Common myeloid progenitor, CD34-positive (primary cell): ENCODE measurements at places on chromosomes 12 and 14.

- no peak for DNase-seq
- no peak overlapping the region for H3K4me3 ChIP-seq
- no peaks in the 10 kb centered on the region for H3K36me3 ChIP-seq
- no peak overlapping the region for H3K27ac ChIP-seq
These were observed 225.4 kb downstream of the BTG1 start for GRCh38 chr12:91920276-91920675.

- no peak overlapping the region for H3K27ac ChIP-seq
- no peaks in the 10 kb centered on the region for H3K36me3 ChIP-seq
- no peak overlapping the region for H3K4me3 ChIP-seq
- no peak for DNase-seq
- no peaks in the 10 kb centered on the region for H3K4me1 ChIP-seq
These were observed 403.8 kb upstream of the PDE3A start for GRCh38 chr12:19964549-19964948.

GRCh38 chr14:35669782-35670181 is 135.8 kb downstream of the INSM2 start:
- no peak overlapping the region for H3K4me3 ChIP-seq
- H3K27me3 ChIP-seq, result no peaks in the 10 kb centered on the region
- H3K27ac ChIP-seq, result no peak overlapping the region
- DNase-seq, result no peak
- no peaks in the 10 kb centered on the region for H3K4me1 ChIP-seq

- peak; percentile 42 for DNase-seq
- H3K27ac ChIP-seq, result peak overlapping the region; percentile 68
- no peak overlapping the region for H3K4me3 ChIP-seq
- H3K4me1 ChIP-seq, result peaks cover 3% of the 10 kb centered on the region
These were observed 5.7 kb upstream of the VTI1B start for GRCh38 chr14:67680121-67680602.

DNA sequence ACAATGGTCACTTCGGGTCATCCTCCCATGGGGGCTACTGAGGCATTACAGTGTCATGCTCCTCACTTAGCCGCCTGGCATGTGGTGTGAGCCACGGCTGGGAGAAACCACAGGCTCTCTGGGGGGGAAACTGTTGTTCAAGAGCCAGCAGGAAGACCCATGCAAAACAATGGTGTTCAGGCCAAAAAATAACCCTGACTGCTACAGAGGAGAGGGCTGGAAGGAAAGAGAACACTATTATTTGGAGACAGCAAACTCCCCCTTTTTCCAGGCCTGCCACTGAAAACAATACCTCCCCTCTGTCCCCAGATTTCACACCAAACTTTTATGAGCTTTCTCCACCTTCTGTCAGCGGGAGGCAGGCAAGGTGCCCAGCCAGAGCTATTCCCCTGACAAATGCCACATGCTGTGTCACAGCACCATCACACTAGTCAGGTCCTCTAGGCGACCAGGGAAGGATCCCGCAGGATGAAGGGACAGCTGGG is 83.7 kb downstream of the CHGA start:
- no peak for DNase-seq
- no peak overlapping the region for H3K27ac ChIP-seq
- peaks cover 12% of the 10 kb centered on the region for H3K4me1 ChIP-seq
- H3K4me3 ChIP-seq, result no peak overlapping the region

DNA sequence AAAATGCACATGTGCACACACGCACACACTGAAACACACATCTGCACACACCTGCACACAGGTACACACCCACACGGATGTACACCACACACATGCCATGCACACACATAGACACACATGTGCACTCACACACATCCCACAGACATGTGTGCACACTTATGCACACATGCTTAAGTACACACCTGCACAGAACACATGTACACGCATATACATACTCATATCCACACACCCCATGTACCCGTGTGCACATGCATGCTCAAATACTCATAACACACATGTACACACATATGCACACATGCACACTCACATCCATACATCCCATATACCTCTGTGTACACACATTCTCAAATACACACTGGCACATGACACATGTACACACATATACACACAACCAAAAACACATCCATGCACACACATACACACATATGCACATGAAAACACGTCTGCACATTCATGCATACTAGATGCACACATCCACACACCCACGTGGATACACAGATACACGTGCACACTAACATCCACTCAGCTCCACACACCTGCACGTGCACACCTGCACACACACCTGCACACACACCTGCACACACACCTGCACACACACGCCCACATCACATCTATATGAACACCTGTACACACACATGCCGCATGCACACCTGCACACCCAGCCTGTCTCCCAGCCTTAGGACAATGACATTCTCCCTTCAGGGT is 336.7 kb downstream of the ADGRD1 start:
- H3K27ac ChIP-seq, result no peak overlapping the region
- DNase-seq, result no peak
- no peaks in the 10 kb centered on the region for H3K36me3 ChIP-seq
- H3K4me3 ChIP-seq, result no peak overlapping the region

- peaks cover 14% of the 10 kb centered on the region for H3K36me3 ChIP-seq
- H3K4me3 ChIP-seq, result no peak overlapping the region
- no peaks in the 10 kb centered on the region for H3K27me3 ChIP-seq
These were observed 55.3 kb downstream of the LRCOL1 start for GRCh38 chr12:132554845-132555630.

DNA sequence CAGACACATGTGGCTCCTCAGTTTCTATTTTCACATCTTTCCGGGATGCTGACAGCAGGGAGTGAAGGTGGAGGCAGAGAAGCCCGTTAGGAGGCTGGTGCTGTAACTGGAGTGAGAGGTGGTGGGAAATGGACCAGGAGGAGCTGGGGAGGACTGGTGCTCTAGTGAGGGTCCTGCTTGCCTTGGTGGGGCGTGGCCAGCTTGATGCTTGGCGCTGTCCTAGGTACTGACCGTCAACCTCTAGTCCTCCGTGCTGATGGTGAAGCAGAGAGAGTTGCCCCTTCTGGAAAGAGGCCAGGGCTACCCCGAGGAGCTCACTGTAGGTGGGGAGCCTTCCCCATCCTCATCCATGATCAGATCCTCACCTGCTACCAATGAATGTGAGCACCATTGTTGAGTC is 1.4 kb downstream of the TRMT61A start:
- H3K27ac ChIP-seq, result no peak overlapping the region
- H3K27me3 ChIP-seq, result no peaks in the 10 kb centered on the region
- no peaks in the 10 kb centered on the region for H3K36me3 ChIP-seq
- no peaks in the 10 kb centered on the region for H3K4me1 ChIP-seq
- DNase-seq, result peak; percentile 40
- H3K4me3 ChIP-seq, result no peak overlapping the region

- DNase-seq, result no peak
- peaks cover under 1% of the 10 kb centered on the region for H3K4me1 ChIP-seq
- no peaks in the 10 kb centered on the region for H3K27me3 ChIP-seq
- peaks cover 17% of the 10 kb centered on the region for H3K36me3 ChIP-seq
- H3K27ac ChIP-seq, result no peak overlapping the region
These were observed 15.6 kb upstream of the MCRS1 start for GRCh38 chr12:49583366-49584094.

DNA sequence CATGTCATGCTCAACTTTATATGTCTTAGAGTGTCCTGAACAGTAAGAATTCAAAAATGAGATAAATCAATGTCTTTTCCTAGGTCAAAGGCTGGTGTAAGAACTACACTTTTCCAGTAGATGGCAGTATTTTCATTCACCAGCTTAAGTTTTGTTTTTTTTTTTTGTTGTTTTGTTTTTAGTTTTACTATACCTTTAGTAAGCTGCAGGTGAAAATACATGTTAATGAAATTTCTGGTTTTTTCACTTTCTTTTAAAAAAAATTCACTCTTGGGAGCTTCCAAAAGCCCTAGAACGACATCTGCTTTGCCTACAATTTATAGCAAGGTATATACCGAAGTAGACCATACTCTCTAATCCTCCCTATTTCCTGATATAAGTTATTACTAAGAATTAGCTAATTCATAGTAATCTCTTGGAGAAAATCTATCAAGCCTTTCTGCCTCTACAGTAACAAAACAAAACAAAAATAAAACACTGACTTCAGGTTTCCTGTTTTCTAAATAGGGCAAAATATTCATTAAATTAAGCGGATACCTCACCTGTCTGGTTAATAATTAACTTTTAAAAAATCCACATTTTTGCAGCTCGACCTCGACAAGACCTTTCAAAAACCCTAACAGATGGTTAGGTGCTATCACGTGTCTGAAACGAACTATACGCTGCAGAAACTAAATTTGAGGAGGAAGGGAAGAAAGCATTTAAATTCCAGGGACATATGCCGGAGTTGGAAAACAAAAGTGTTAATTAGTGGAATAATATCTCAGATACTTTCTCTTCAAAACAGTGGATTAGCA is 2.7 kb upstream of the SAMD4A start:
- H3K36me3 ChIP-seq, result no peaks in the 10 kb centered on the region
- H3K4me1 ChIP-seq, result peaks cover 37% of the 10 kb centered on the region
- H3K27me3 ChIP-seq, result peaks cover 13% of the 10 kb centered on the region
- peak overlapping the region; percentile 81 for H3K4me3 ChIP-seq
- peak; percentile 69 for DNase-seq

- peaks cover under 1% of the 10 kb centered on the region for H3K27me3 ChIP-seq
- DNase-seq, result no peak
- H3K4me3 ChIP-seq, result no peak overlapping the region
These were observed 8.7 kb downstream of the BEGAIN start for GRCh38 chr14:100578552-100578951.

DNA sequence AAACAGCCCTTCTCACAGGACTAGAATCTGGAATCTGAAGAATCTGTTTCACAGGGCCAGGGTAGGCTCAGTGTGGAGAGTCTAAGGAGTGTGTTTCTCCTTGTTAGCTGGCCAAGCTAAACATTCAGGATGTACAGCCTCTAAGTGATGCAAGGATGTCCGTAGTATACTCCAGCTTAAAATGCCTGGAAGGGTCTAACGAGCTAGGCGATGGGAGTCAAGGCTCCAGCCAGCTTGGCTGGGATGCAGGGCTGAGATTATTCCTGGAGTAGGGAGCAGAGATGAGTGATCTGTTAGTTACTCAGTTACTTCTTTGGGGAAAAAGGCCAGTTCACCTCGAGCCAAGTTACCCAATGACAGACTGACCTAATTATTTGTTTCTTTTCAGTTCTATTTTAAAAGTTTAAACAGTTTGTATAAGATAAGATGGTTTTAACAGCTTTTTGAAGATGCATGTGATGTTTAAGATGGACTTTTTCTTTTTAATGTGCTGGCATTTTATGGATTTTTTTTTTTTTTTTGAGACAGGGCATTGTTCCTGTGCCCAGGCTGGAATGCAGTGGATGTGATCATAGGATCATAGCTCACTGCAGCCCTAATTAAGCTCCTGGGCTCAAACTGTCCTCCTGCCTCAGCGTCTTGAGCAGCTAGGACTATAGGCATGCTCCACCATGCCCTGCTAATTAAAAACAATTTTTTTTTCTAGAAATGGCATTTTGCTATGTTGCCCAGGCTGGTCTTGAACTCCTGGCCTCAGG is 41.1 kb downstream of the SYNE2 start:
- H3K27ac ChIP-seq, result no peak overlapping the region
- no peak for DNase-seq

- peaks cover 5% of the 10 kb centered on the region for H3K27me3 ChIP-seq
- no peak overlapping the region for H3K4me3 ChIP-seq
- no peaks in the 10 kb centered on the region for H3K36me3 ChIP-seq
- peak; percentile 5 for DNase-seq
- no peak overlapping the region for H3K27ac ChIP-seq
These were observed 266.3 kb downstream of the AACS start for GRCh38 chr12:125331342-125332052.

GRCh38 chr12:122722387-122722786 is 5.8 kb upstream of the HCAR3 start:
- no peak overlapping the region for H3K4me3 ChIP-seq
- H3K27ac ChIP-seq, result no peak overlapping the region
- H3K27me3 ChIP-seq, result no peaks in the 10 kb centered on the region
- peak; percentile 60 for DNase-seq

DNA sequence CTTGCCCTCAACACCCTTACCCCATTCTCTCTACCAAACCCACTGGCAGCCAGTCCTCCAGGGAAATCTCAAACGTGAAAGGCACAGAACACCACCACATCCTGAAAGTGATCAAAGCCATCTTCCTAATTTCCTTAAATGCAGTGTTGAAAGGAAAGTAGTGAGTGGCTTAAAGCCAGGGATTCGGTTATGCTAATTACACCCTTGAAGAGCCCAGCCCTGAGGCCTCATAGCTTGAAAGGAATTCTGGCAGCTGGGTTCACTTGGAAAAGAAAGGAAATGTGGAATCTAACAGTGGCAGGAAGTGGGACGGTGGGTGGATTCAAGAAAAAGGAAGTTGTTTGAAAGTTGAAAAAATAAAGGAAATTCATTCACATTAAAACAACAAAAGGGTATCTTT is 73.0 kb upstream of the FICD start:
- no peaks in the 10 kb centered on the region for H3K27me3 ChIP-seq
- no peaks in the 10 kb centered on the region for H3K4me1 ChIP-seq
- no peaks in the 10 kb centered on the region for H3K36me3 ChIP-seq
- H3K27ac ChIP-seq, result no peak overlapping the region
- no peak overlapping the region for H3K4me3 ChIP-seq
- no peak for DNase-seq

DNA sequence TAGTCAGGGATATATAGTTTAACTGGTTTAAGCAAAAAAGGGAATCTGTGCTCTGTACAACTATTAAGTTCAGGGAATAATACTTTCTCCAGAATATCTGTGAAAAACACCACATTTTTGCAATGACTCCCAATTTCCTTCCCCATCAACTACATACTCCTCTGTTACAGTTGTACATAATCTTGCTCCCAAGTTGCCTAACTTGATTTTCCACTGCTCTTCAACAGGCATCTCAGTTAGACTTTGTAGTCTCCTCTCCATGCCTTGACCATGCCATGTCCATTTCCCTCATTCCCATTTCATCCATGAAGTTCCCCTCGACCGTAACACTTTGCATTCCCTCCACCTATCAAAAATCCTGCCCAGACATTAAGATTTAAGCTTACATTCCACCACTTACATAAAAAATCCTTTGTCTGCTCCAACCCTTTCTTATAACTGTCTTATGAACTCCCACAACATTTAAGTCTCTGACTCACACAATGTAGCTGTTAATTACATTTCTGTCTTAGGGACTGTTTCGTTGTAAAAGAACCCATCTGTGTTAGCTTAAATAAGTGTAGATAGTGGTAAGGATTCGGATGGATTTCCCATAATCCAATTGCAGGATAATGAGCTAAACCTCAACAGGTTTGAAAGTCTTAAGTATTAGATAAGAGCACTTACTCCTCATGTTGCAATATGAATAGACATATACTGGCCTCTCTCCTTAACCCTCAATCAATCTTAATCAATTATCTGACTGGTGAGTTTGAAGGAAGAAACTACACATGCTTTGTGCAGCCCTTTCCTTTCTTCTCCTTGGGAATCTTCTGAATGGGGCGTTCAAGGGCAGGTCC is 156.5 kb downstream of the PAWR start:
- no peaks in the 10 kb centered on the region for H3K36me3 ChIP-seq
- no peaks in the 10 kb centered on the region for H3K27me3 ChIP-seq
- H3K4me1 ChIP-seq, result no peaks in the 10 kb centered on the region
- no peak for DNase-seq
- no peak overlapping the region for H3K27ac ChIP-seq
